ENCODE measurements at places on chromosomes 1 and 21.
A peak's percentile ranks its signal among the peaks of the same experiment; 100 is the strongest.

DNA sequence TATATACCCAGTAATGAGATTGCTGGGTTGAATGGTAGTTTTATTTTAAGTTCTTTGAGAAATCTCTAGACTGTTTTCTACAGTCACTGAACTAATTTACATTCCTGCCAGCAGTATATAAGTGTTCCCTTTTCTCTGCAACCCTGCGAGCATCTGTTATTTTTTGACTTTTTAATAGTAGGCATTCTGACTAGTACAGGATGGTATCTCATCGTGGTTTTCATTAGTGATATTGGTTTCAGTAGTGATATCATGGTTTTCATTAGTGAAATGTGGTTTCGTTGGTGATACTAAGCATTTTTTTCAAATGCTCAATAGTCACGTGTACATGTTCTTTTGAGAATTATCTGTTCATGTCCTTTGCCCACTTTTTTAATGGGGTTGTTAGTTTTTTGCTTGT is 316.8 kb downstream of the PTBP2 start:
- no peak overlapping the region for H3K4me3 ChIP-seq
- H3K4me1 ChIP-seq = no peaks in the 10 kb centered on the region
- H3K27me3 ChIP-seq = no peaks in the 10 kb centered on the region
- H3K36me3 ChIP-seq = no peaks in the 10 kb centered on the region
- no peak overlapping the region for H3K27ac ChIP-seq

GRCh38 chr1:118323246-118323645 is 138.2 kb upstream of the SPAG17 start:
- no peak overlapping the region for H3K27ac ChIP-seq
- H3K4me3 ChIP-seq = no peak overlapping the region
- DNase-seq = no peak
- H3K27me3 ChIP-seq = no peaks in the 10 kb centered on the region
- H3K4me1 ChIP-seq = no peaks in the 10 kb centered on the region

DNA sequence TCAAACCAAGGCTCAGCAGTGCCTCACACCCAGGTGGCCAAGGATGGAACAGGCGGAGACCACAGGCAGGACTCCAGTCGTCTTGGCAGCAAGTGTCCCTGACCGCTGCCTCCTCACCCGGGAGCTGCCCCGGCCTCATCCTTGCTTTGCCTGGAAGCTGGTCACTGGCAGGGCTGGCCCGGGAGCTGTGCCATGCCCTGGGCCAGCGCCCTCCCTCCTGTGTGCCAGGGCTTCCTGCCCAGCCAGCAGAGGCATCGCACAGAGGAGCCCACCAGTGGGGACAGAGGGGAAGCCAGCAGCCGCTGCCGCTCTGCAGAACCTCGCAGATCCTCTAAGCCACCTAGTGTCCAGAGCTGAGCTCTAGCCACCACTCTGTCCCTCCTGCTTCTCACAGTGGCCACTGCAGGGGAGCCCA is 7.8 kb downstream of the CASZ1 start:
- peaks cover 21% of the 10 kb centered on the region for H3K4me1 ChIP-seq
- H3K27me3 ChIP-seq = peaks cover 18% of the 10 kb centered on the region
- no peak overlapping the region for H3K4me3 ChIP-seq
- no peak overlapping the region for H3K27ac ChIP-seq
- H3K36me3 ChIP-seq = no peaks in the 10 kb centered on the region
- DNase-seq = peak; percentile 54

GRCh38 chr1:30613188-30613587 is 110.2 kb downstream of the MATN1 start:
- no peaks in the 10 kb centered on the region for H3K27me3 ChIP-seq
- no peak for DNase-seq
- no peak overlapping the region for H3K4me3 ChIP-seq
- no peaks in the 10 kb centered on the region for H3K36me3 ChIP-seq

DNA sequence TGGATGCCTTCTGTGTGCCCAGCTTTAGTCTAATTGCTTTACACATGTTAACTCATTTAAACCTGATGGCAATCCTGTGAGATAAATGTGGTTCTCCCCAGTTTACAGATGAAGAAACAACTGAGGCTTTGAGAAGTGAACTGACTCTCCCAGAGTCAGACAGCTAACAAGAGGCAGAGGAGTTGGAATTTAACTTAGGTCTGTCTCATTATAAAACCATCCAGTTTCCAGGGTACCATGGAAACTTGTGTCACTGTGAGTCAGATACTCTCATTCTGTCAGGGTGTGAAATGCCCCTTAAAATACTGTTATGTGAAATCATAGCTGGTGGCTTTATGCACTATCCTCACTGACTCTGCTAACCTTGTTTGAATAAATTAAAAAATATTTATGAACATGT is 206.6 kb downstream of the PBX1 start:
- H3K27me3 ChIP-seq = no peaks in the 10 kb centered on the region
- no peaks in the 10 kb centered on the region for H3K36me3 ChIP-seq
- H3K27ac ChIP-seq = 0 out of 2 replicates have a peak overlapping the region, but pooled peaks have one; percentile 40
- H3K4me3 ChIP-seq = no peak overlapping the region

- H3K27ac ChIP-seq = no peak overlapping the region
- no peaks in the 10 kb centered on the region for H3K4me1 ChIP-seq
- no peaks in the 10 kb centered on the region for H3K27me3 ChIP-seq
- H3K36me3 ChIP-seq = no peaks in the 10 kb centered on the region
- H3K4me3 ChIP-seq = no peak overlapping the region
Measured at GRCh38 chr1:221497046-221497445, 244.8 kb downstream of the DUSP10 start.

DNA sequence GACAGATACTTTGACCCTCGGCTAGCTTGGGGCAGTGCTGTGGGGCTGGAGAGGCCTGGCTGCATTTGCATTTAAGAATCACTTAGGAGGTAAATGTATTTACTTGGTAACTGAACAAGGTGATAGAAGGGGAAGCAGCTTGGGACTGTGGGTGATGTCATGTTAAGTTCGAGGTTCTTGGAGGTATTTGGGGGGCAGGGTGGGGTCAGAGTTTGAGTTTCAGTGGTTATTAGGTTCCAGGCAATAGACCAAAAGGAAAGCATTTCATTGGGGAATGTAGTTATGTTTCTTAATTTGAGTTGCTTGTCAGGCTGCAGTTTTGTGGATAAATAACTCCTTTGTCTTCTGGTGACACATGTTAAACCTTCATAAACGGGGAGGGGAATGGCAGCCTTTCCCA is 2.4 kb upstream of the FAM78B start:
- H3K4me1 ChIP-seq = peaks cover 30% of the 10 kb centered on the region
- DNase-seq = no peak

GRCh38 chr1:177305040-177306018 is 134.6 kb downstream of the BRINP2 start:
- no peak overlapping the region for H3K4me3 ChIP-seq
- H3K27ac ChIP-seq = no peak overlapping the region
- no peaks in the 10 kb centered on the region for H3K27me3 ChIP-seq
- H3K36me3 ChIP-seq = no peaks in the 10 kb centered on the region
- 0 out of 2 replicates have a peak, but pooled peaks cover under 1% of the 10 kb centered on the region for H3K4me1 ChIP-seq

GRCh38 chr1:94303005-94303404 is 65.6 kb upstream of the ARHGAP29 start:
- no peak for DNase-seq
- H3K36me3 ChIP-seq = no peaks in the 10 kb centered on the region
- no peak overlapping the region for H3K4me3 ChIP-seq
- H3K27ac ChIP-seq = no peak overlapping the region

GRCh38 chr1:55304229-55304740 is 89.1 kb upstream of the USP24 start:
- no peaks in the 10 kb centered on the region for H3K4me1 ChIP-seq
- H3K27ac ChIP-seq = no peak overlapping the region
- peak; percentile 21 for DNase-seq
- H3K27me3 ChIP-seq = no peaks in the 10 kb centered on the region

DNA sequence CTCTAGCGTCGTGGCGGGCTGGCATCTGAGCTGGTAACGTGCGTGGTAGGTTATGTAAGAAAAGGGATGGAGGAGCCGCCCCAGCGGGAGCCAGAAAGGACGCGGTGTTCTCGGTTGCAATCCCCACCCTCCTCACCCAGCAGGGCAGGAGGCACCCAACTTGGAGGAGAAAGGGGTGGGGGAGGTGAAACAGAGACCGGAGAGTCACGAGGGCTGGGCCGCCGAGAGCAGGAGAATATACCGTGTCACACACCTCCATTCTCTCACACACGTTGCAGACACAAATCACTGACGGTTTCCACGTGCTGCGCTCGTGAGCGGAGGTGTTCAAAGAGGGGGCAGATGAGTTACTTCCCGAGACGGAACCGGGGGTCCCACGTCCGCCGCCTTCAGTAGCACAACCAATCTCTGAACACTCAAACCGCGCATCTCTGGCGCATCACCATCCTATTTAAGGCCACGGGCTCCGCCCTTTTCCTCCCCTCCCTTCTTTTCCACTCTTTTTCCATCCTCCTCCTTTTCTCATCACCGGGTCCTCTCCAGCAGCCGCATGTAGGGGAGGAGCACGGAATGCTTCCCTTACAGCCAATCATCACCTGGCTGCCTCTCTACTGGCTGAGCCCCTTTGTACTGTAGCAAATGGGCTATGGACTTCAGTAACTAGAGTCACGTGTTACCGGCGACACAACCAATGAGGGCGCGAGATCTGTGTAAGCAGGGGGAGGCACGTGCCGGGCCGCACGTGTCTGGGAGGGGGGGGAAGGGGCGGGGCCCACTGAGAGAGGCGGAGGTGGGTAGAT is at the start of gene CIART:
TSS of gene CIART (plus strand) at position 797 of the 800 bp plus-strand sequence. CDS start 714 bp downstream, outside the sequence.
- H3K36me3 ChIP-seq = no peaks in the 10 kb centered on the region
- H3K4me3 ChIP-seq = peak within 1 kb of the TSS; percentile 60
- DNase-seq = peak; percentile 99
- H3K4me1 ChIP-seq = peaks cover 15% of the 10 kb centered on the region
- H3K27ac ChIP-seq = peak within 1 kb of the TSS; percentile 28

DNA sequence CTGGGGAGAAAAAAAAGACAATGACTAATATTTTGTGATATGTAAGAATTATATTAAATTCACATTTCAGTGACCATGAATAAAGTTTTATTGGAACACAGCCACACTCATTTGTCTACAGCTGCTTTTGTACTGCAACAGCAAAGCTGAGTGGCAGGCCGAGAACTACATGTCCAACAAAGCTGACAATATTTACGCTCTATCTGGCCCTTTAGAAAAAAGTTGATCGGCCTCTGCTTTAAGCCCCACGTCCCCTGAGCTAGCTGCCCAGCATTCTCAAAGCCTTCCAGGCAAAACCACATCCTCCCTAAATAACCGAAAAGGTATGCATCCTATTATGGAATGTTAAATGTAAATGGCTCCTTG is 8.6 kb downstream of the SLC2A1 start:
- H3K27ac ChIP-seq = peak overlapping the region; percentile 83
- peaks cover 37% of the 10 kb centered on the region for H3K36me3 ChIP-seq
- H3K27me3 ChIP-seq = no peaks in the 10 kb centered on the region
- no peak for DNase-seq
- H3K4me3 ChIP-seq = peak overlapping the region; percentile 26

- no peak overlapping the region for H3K4me3 ChIP-seq
- no peaks in the 10 kb centered on the region for H3K36me3 ChIP-seq
- peaks cover 12% of the 10 kb centered on the region for H3K4me1 ChIP-seq
- no peak overlapping the region for H3K27ac ChIP-seq
- no peaks in the 10 kb centered on the region for H3K27me3 ChIP-seq
- no peak for DNase-seq
Measured at GRCh38 chr1:202630541-202630940, 79.7 kb downstream of the SYT2 start.

DNA sequence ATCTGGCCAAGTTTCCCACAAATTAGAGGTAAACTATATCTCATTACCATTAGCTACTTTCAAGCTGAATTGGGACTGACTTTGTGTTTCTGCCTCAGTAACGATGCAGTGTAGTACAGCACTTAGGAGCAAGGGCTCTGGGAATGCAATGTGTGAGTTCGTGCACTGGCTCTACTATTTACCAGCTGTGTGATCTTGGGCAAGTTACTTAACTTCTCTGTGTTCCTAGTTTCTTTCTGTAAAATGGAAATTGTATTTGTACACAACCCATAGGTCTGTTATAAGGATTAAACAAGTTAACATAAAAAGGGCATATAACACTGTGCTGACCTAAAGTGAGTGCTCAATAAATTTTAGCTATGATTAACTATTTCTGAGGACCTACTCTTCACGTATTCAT is 65.0 kb upstream of the CSF1 start:
- no peak overlapping the region for H3K4me3 ChIP-seq
- H3K27me3 ChIP-seq = no peaks in the 10 kb centered on the region
- no peak for DNase-seq
- no peaks in the 10 kb centered on the region for H3K36me3 ChIP-seq

DNA sequence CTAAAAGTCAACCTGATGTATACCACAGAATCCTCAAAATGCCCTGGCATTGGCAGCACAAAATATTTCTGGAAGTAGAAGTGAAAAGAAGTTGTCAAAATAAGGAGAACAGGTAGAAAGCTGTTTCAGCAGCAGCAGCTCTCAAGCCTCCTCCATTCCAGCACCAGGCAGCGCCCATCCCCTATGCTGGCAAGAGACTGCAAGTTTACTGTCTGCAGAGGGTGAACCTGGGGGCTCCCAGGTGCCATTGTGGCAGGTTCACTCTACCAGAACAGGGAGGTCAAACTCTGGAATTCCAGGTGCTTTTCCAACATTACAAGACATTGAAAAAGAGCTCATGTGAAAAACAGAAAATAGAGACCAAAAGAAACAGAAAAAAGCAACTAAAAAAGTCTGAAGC is 128.8 kb upstream of the CTTNBP2NL start:
- H3K4me1 ChIP-seq = no peaks in the 10 kb centered on the region
- no peaks in the 10 kb centered on the region for H3K27me3 ChIP-seq
- H3K36me3 ChIP-seq = no peaks in the 10 kb centered on the region
- H3K4me3 ChIP-seq = no peak overlapping the region

DNA sequence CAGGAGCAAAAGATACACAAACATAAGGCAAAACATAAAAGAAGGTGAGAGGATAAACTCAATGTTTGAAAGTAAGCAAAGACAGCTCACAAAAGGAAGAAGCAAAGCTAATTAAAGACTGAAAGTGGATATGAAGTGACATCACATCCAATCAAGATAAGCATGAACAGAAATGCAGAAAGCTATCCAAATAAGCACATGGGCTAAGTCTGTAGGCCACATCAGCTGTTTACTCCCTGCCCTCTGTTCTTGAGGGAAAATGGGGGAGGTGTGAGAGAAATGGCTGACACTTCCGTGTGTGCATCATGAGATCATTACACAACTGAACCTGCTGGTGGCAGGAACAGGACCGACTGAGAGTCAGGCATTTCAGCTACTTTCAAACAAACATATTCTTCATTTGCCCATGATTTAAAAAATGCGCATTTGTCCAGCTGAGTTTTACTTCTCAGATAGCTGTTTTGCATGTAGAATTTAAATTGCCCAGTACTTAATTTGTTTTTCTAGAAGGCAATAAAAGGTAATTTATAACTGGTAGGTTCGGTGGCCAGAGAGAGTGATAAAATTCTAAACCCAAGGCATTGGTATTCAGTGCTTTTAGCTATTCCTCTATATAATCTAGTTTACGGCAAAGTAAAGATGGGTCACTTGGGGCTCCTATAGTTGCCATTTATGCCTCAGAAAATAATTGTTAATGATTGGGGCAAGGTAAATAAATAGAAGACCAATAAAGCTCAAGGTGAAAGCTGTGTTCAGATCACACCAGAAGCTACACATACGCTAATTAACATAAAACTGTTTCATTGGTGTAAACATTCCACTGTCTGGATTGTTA is 27.2 kb upstream of the MAN1A2 start:
- no peaks in the 10 kb centered on the region for H3K27me3 ChIP-seq
- no peak overlapping the region for H3K27ac ChIP-seq
- no peak overlapping the region for H3K4me3 ChIP-seq
- DNase-seq = peak; percentile 46

GRCh38 chr1:15287035-15287979 is 40.3 kb downstream of the FHAD1 start:
- H3K4me1 ChIP-seq = no peaks in the 10 kb centered on the region
- H3K4me3 ChIP-seq = no peak overlapping the region
